NB4 (cell line): ENCODE measurements at places on chromosomes 12 and 14.

GRCh38 chr14:64817631-64818030, 62.1 kb downstream of the SPTB start:
- DNase-seq: no peak

GRCh38 chr14:51382506-51382905, 142.5 kb downstream of the TMX1 start:
- DNase-seq: no peak

DNA sequence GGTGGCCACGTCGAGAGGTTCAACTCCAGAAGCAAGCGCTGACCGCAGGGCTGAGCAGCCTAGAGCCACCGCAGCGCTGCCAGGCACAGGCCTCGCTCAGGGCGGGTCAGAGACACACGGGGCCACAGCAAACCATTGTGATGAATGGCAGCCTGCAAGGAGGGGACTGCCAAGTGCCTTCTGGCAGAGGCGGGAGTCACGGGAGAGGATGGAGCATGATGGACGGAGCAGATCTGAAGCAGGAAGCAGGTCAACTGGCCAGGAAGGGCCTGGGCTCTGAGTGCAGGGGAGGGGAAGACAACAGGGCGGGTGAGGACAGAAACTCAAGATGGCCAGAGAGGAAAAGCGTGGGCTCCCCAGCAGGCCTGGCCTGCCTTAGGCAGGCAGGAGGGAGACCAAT, 49.8 kb downstream of the CDC42BPB start:
- DNase-seq: no peak

GRCh38 chr14:81176241-81176640, 44.5 kb downstream of the GTF2A1 start:
- peak; percentile 39 for DNase-seq

DNA sequence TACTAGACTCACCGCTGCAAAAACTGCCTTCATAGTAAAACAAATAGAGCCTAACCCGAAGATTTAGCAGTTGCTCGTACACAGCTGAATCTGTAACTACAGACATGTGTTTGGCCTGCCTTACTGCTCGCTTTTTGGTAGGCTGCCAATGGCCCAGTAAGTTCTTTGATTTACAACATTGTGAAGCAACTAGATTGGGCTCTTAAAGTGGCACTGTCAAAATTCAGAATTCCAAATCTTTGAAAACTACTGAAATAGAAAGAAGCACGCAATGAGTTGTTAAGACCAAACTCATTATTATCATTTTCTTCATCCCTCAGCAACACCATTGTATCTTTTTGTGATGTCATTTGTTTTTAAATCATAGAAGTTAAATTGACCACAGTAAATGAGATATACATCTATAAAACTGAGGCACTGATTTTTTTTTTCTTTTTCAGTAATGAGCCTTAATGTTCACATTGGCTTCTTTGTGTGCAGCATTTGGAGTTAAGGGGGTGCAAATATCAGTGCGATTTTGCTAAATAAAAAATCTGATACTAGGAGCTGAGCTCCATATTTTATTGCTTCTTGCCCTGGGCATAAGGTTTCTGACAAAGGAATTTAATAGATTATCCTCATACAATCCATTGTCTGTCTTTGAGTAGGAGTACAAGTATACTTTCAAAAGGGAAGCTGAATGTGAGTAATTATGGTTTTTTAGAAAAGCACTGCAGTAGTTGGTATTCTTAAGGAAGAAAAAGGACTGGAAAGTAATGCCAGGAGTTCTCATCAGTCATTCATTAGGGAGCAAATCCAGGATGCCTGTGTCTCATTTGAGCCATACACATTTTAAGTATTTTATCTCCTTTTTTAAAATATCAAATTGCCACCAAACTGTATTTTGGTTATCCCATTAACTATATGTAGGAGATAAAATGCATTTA, 138.5 kb downstream of the KICS2 start:
- no peak for DNase-seq

DNA sequence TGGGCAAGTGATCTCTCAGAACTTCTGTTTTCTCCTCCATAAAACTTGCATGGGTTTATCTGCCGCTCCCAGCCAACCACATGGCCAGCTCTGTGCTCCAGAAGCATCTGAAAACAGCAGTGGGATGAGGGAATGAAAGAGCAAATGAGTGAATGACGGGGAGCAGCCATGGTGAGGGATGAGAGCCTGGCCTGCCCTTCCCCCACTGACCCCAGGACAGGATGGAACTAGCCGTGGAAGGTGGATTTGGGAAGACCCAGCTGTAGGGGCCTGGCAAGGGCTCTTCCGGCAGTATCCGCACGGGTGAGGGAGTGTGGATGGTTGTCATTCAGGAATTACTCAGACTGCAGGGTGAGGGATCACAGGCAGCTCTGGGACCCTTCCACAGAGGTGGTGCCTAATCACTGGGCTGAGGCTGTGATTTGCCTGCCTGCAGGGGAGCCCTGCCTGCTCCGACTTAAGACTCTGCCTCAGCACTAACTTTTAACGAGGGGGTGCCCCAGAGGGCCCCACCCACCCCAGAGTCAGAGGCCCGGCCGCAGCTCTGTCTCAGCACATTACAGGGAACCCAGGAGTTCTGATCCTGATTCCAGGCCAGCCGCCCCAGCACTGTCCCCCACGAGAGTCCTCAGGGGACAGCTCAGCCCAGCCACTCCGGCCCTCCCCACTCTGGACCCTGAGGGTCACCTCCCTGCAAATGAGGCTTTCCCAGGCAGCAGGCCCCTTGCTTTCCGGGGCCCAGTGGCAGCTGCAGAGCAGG, 136.8 kb upstream of the C14orf180 start:
- no peak for DNase-seq

DNA sequence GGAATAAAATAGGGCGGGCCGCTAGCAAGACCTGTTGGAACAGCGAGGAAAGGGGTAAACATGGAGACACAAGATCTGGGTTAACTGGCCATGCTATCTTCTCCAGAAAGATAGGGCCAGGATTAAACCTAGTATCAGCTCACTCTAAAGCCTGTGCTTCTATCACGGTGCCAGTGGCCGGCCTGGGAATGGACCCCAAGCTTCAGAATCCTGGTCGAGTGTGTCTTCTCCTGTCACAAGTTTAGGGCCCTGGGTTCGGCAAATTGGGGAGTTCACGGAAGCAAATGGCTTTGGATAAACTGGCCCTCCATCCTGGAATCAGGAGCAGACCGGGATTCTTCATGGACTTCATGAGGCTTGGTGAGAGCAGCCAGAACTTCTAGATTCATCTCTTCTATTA, 82.2 kb downstream of the LGMN start:
- no peak for DNase-seq

DNA sequence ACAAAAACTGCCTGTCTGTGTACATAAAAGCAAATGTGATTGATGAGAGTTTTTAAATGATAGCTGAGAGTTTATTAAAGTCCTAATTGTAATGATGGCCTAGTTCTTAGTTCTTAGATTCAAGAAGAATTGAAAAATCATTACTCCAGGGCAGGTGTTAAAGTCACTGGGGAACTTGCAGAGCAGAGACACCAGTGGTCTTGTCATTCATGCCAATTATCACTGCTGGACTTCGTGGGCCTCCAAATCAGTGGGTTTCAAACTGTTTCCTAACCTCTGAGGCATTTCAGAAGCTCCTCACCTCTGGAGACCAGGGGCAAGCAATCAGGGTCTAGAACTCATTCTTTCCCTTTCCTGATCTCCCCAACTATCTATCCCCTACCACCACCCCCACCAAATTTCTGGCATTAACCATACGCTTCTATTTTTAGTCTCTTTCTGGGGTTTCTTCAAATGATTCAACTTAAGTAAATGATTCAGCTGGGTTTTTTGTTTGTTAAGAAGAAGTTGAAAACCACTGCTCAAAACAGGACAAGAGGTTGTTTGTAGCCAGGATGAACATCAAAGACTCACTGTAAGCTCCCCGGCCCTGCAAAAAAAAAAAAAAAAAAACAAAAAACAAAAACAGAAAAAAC, 80.1 kb downstream of the CEP83 start:
- no peak for DNase-seq

GRCh38 chr12:130916241-130916911, 37.3 kb upstream of the ADGRD1 start:
- peak; percentile 87 for DNase-seq
